Islet precursor cell (in vitro differentiated cells): ENCODE measurements at places on chromosomes 5 and 9.

DNA sequence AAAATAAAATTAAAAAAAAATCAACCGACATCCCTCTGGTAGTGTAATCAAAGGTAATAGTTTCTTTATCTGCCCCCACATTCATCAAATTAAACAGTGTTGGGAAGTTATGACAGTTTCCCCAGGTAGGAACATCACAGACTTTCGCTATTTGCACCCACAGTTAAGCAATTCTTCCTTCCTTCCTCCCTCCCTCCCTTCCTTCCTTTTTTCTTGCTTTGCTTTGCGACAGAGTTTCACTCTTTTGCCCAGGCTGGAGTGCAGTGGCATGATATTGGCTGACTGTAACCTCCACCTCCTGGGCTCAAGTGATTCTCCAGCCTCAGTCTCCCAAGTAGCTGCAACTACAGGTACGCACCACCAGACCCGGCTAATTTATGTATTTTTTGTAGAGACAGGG is 10.8 kb upstream of the BICD2 start:
- DNase-seq, result no peak

DNA sequence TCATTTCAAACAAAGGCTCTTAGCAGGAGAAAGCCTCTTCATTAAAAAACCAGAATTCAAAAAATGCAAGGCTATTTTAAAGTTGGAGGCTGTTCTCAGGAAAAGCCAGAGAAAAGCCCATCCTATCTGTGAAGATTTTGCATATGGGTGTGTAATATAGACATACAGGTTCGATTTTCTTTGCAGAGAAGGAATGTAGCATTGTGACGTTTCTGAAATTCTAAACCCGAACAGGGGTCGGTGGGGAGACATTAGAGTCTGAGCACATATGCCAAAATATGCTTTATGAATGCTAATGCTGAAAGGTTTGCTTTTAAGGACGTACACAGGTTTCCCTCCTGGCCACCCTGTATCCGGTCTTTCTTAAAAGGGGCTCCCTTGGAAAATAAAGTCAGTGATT is 363.1 kb upstream of the PAPPA start:
- DNase-seq, result no peak

DNA sequence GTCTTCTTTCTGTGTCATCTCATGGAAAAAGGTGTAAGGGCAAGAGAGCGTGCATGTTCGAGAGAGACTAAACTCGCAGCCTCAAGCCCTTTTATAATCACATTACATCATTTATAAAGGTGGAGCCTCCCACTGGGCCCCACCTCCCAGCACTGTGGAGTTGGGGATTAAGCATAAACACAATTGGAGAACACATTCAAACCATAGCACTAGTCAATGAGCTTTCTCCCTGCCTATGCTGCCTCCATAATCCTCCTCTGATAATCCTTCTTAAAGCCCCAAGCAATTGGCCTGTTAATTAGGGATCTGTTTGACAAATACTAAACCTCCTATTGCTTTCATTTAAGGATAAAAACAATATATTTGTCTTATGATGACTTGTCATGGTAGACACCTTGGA is 99.6 kb downstream of the NMUR2 start:
- DNase-seq, result no peak

- DNase-seq, result no peak
Observed at GRCh38 chr5:53429706-53430105, 50.7 kb upstream of the FST start.

DNA sequence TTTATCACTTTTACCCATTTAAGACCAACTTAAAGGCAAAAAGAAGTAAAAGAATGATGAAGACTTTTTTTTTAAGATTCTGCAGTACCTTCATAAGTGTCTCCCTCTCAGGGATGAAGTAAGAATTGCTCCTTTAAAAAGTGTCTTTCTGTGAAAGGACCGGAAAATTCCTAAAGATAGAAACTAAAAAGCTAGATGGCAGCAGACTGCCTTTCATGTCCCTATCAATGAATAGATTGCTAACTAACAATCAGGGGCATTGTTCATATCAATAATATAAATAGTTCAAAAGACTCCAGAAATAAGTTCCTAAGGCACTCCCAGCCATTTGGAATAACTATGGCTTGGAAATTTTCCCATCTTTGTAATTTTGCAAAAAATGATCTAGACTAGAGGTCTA is 558.0 kb downstream of the PDE4D start:
- DNase-seq, result no peak

GRCh38 chr5:42579320-42579719 is 156.1 kb downstream of the GHR start:
- no peak for DNase-seq

DNA sequence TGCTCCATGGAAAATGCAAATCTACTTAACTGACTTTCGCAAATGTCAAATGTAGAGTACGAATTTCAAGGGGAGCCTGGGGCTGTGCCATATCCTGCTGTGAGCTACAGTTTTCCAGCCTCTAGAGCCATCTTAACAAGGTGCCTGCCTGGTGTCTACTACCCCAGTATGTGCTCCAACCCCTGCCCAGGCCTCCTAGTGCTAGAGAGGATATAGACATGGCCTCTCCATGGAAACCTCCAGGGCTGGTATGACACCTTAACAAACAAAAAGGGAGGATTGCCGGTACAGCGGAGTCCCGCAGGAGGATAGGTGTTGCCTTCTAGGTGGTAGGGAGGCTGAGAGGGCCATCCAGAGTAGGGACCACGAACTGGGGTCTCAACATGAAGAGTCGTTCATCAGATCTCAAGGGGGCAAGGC is 13.6 kb upstream of the IL3 start:
- DNase-seq, result no peak

GRCh38 chr5:180054226-180054625 is 17.3 kb downstream of the RNF130 start:
- DNase-seq, result no peak

GRCh38 chr9:90156318-90156717 is 486.3 kb downstream of the DIRAS2 start:
- DNase-seq, result no peak

GRCh38 chr5:2492476-2492875 is 259.0 kb downstream of the IRX2 start:
- DNase-seq, result no peak
